ENCODE measurements at places on chromosomes 1 and 21.
A peak's percentile ranks its signal among the peaks of the same experiment; 100 is the strongest.

DNA sequence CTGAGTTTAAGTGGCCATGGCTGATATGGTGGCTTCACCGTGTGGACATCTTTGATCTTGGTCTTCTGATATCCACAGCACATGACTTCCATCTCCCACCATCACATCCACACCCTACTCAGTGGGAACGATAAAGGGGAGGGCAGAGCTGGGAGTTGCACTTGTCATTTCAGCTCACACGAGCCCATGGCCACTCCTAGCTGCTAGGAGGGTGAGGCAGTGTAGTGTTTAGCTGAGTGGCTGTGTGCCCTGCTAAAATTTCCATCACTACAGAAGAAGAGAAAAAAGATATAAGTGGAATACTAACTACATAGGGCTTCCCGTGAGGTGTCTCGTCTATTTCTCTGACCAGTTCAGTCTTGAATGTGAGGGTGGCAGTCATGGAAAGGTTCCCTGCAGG, 123.3 kb upstream of the EDN2 start:
- DNase-seq = no peak

DNA sequence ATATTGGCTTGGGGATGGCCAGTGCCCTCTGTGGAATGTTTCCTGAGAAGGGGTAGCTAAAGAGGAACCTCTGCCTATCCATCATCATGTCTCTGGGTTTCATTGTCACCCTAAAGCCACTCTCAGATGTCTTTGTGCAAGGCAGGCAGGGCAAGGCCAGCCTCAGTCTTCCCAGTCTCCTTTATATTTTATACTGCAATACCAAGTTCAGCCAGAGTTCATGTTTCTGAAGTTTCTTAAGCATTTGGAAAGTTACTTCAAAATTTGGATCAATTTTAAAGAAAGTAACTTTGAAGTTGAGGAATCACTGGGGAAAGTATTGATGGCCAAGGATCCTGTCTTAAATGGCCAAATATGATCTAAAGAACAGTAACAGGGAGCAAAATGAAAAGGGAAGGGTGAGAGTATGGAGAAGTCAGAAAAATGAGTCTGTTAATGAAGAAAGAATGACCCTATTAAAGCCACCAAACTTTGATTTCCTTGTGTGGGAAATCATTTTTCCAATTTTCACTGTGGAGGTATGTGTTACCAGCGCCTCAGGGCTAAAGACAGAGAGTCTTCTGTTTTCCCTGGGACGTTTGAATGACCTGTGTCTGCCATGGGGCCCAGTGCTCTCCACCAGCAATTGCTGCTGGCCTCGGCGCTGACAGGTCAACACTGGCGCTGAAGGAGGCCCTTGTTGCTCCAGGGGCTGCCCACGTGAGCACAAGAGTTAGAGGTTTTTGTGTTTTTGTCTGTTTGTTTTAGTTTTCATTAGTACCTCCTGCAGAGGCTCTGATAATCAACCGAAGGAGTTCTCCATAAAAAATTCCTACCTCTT, 93.9 kb downstream of the ATP5PO start:
- DNase-seq = no peak

GRCh38 chr1:51340380-51340779, 10.0 kb upstream of the TTC39A start:
- no peak for DNase-seq

GRCh38 chr1:66300972-66301451, 232.9 kb upstream of the SGIP1 start:
- no peak for DNase-seq

- DNase-seq = no peak
Measured at GRCh38 chr21:42830456-42831455, 48.6 kb downstream of the WDR4 start.

DNA sequence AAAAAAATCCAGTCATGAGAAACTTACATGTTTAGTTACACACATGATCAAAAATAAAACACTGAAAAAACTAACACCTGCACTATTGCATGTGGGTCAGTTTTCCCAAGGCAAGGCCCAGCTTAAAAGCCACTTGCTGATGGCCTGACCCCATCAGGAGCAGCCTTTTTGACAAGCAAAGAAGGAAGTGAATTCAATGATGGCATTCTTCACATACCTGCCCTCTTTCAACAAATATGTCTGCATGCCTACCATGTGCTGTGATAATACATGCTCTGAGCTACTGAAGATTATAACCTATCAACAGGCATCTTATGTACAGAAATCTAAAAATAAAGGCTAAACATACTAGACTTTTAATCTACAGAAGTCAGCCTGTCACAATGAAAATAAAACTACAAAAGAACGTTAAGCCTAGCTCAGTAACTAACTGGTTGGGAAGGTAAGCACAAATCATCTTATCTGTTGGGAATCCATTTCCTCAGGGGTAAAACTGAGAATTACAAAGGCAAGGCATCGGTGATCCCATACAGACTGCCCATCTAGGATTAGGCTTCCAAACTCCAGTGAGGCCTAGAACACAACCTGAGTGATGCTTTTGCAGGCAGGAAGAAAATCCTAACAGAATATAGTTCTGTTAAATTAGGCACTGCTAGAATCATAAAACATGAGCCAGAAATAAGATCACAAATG, 14.5 kb downstream of the SORT1 start:
- no peak for DNase-seq

DNA sequence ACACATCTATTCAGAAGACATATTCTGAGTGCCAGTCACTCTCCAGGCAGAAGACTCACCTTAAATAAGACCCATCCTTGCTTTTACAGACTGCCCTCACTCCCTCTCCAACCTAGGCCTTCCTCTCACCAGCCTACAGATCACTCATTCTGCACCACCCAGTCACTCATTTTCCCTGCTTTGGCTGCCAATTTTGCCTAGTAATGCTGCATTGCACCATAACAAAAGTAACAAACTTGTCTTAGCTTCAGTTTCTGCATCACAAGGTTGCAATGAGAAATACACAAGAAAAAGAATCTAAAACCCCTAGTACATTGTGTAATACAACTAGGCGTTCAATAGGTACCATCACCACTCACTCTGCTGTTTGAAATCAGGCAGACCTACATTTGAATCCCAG, 292.4 kb downstream of the PLPP3 start:
- DNase-seq = no peak

GRCh38 chr21:38295997-38296764, 39.4 kb downstream of the KCNJ15 start:
- DNase-seq = peak; percentile 6

DNA sequence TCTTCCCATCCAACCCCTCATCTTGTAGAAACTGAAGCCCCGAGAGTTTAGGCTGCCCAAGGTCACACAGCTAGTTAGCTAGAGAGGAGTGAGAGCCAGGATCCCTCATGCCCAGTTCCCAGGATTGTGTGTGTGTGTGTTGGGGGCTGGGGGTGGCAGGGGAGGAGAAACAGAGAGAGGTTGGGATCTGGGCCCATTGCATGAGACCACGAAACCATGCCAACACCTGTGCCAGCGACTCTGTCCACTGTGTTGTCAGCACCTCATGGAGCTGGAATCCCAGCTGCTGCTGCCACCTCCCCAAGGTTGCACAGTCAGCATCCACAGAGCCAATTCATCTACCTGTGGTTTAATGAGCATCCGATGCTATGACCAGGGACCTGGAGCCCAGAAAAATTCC, 115.4 kb upstream of the ZC3H12A start:
- DNase-seq = no peak

GRCh38 chr1:6043561-6043960, 2.1 kb upstream of the KCNAB2 start:
- DNase-seq = no peak

DNA sequence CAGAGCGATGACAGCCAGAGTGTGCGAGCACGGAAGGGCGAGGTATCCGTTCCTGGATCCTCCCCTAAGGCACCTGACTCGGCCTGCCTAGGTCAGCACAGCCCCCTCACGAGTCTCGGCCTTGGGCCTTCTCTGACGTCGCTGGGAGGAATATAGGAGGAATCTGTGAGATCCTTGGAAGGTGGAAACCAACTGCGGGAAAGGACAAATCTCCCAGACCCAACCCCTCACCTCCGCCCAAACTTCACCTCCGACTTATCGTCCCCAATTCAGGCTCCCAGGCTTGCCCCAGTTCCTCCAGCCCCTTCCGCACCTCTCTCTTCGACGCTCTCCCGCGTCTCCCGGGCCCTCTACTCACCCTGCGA, 494 bp downstream of the APH1A start:
- peak; percentile 43 for DNase-seq

DNA sequence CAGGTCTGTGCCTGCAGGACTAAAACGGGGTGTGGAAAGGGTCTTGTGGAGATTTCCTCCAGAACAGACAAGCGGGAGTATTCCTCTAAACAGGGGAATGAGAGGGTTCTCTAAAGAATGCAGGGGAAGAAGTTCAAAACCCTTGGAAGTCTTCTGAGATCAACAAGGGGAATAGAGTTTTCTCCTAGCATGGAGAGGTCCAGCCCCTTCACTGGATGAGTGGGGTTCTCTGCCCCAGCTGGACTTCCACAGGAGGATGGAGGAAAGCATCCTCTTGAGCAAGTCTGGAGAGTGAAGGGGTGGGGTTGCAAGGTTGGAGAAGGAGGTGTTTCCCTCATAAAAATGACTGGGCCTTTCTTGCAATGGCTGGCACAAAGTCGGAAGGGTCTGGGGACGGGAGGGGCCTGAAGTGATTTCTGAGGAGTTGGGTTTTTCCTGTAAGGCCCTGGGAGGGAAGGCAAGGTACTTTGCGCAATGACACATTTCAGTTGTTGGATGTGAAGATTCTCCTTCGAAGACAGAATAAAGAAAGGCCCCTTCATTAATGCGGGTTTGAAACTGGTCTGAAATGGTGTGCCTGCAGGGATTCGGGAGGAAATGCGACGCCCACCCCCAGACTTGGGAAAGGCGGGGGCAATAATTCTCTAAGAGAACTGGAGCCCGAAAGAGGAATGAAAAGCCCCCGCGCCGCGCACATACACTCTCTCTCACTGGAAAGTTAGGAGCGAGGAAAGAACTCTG, 884 bp downstream of the SPATA6 start:
- DNase-seq = peak; percentile 3

DNA sequence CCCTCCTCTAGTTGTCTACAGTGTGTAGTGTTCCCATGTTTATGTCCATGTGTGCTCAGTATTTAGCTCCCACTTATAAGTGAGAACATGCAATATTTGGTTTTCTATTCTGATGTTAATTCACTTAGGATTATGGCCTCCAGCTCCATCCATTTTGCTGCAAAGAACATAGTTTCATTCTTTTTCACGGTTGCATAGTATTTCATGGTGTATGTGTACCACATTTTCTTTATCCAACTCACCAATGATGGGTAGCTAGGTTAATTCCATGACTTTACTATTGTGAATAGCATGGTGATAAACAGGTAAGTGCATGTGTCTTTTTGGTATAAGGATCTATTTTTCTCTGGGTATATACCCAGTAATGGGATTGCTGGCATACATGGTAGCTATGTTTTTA, 67.0 kb downstream of the TBX19 start:
- no peak for DNase-seq

- no peak for DNase-seq
Measured at GRCh38 chr21:33505833-33506232, 14.3 kb upstream of the DNAJC28 start.

DNA sequence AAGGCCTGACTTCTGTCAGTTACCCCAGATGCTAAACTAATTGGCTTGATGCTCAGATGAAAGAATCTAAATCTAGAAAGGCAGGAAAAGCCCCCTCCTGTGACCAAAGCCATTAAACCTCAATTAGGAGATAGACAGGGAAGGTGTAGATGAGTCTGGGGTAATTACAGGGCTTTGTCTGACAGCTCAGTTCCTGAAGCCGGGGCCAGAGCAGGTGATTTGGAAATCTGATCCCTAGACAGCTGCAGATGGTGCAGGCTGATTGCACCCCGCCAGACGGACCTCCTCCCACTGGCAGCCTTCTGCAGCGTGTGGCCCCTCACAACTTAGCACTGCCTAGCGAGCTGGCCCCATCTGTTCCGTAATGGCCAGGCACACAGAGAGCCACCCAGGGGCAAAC, 395.1 kb downstream of the HLX start:
- DNase-seq = no peak

GRCh38 chr1:209988706-209989105, 50.7 kb downstream of the SYT14 start:
- no peak for DNase-seq

GRCh38 chr1:24119859-24120756, 8.2 kb upstream of the MYOM3 start:
- peak; percentile 84 for DNase-seq

DNA sequence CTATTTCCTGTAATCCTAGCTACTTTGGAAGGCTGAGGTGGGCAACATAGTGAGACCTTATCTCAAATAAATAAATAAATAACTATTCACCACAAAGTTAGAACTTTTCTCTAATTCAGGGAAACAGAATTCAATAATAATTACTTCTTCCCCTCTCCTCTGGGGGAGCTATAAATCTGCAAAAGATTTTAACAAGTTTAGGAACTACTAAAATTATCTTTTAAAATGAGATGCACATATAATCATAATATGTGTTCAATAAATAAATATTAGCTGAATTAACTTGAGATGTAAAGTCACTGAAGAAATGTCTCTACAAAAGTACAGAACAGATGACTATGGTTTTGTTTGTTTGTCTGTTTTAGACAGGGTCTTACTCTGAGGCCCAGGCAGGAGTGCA, 14.1 kb downstream of the WDR47 start:
- no peak for DNase-seq

- DNase-seq = no peak
Measured at GRCh38 chr1:92483610-92484471, 2.9 kb downstream of the GFI1 start.

DNA sequence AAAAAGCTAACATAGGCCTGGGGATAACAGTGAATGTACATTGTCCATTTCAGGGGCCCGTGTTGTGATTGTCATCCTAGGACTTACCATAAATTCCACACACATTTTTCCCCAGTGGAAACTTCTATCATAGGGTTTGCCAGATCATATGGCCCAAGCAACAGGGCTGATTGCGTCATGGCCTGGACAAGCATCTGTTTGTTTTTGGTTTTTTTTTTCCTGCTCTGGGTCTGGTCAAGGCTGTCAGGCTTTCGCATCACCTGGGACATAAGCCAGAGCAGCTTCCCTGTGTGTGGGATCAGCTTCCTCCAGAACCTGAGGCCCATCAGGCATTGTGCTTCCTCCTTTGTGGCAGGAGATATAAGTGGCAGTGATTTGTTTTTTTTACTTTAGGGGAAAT, 598.5 kb upstream of the USP24 start:
- no peak for DNase-seq

GRCh38 chr1:77188770-77189169, 30.5 kb downstream of the PIGK start:
- DNase-seq = no peak

All from HT-29 (cell line).